ENCODE measurements at places on chromosomes 7 and 10. TPM values are rescaled to one million over a fixed set of nuclear protein-coding genes. Genes with fewer than 3 reads are reported as not detected.

The DPCD gene
- 87.6 TPM for total RNA-seq

DNA sequence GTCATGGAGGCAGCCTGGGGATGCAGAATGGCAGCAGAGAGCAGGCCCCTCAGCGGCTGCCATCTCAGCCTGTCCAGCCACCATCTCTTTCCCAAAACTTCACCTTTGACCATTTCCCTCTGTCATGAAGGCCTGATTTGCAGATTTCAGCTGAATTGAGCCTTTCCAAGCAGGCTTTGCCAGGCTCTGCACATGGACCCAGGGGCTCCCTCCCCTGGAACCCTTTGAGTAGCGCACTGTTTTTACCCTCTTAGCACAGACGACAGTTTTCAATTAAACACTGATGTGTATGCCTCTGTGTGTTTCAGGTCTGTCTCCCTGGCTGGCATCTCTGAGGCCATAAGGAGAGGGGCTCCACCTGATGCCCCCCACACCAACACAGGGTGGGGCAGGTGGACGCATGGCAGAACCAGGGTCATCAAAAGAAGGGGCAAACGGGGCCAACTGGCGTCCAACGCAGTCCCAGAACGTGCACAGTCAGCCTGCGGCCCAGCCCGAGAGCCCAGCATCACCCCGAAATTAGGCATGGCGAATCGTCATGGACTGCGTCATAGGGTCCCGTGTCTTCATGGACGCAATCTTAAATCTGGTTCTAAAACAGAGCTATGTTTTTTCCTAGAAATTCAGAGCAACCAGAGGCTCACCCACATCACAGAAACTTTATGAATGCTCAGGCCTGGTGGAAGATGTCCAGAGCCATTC lies 185.0 kb upstream of the TCERG1L start:
- no peak for DNase-seq

GRCh38 chr7:93044147-93044810 lies 73.5 kb downstream of the SAMD9 start:
- DNase-seq = no peak

DNA sequence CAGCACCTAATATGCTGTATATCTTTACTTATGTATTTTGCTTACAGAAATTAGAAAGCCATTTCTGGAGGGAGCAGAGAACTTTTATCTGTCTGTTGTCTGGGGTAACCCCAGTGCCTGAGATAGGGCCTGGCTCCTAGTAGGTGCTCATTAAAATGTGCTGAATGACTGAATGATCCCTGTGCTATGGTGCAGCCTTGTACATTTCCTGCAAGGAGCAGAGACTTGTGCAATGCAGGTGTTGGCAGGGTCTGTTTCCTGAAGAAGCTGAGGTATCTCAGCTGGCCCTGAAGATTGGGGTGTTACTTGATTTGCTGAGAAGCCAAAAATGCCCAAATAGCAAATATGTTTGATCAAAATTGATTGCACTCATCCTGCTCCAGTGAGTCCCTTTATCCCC lies 65.5 kb downstream of the RAMP3 start:
- no peak for DNase-seq

DNA sequence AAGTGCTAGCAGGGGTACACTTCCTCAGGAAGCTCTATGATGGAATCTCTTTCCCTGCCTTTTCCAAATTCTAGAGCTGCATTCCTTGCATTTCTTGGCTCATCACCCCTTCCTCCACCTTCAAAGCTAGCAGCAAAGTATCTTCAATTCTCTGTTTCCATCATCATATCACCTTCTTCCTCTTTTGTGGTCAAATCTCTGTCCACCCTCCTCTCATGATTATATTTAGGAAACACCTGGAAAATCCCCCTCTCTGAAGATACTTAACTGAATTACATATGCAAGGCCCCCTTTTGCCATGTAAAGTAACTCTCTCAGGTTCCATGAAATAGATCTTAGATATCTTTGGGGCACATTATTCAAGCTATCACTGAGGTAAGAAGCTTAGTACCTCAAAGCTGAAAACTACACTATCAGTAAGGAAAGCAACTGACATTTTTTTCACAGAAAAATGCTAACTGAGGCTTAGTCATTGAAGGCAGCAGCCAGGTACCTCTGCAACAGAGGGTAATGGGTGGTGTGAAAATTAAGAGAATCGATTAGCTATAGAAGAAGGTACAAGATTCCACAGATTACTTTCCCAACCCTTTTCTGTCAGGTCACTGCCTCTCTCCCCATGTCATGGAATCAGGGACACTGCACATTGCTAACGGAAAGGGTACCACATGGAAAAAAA lies 197.3 kb downstream of the MACC1 start:
- DNase-seq = no peak

GRCh38 chr7:24721481-24722001 lies 35.7 kb downstream of the GSDME start:
- peak; percentile 11 for DNase-seq

DNA sequence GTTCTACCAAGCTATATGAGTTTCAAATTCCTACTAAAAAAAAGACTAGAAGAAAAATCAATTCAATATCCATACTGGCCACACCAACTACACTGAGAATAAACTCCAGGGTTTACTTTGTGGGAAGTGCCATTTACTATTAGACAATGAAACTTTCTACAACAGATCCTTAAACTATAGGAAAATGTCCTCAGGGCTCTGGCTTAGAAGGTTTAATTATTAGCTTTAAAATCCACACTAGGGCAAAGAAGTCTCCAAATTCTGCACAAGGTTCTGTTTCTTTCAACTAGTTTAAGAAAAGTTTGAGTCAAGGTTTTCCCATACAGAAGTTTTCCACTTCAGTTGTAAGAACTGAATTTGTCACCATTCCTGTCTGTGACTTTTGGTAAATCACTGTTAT lies 231.7 kb upstream of the CCDC6 start:
- DNase-seq = no peak

DNA sequence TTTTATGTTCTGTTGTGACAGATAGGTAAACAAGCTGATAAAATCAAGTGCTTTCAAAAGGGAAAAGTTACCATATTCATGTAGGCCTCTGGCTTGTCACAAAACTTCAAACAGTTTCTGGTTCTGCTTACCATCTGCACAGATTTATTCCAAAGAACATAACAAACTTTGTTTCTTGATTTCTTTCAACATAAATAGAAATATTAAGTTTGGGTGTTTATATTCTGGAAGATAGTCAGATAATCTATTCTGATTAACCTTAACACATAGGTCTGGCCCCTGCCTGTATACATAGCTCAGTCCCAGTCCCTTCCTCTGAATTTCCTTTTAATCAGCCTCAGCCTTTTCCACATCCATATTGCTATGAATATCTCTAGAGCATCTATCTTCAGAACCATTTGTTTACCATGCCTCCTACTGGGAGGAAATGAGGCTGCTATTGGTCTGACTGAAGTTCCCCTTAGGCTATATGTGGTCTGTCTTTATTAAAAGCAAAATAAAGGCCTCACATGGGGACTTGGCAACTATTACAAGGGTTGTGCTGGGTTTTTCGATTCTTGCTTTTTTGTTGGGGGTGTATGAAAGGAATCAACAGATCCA lies 319.0 kb downstream of the HPSE2 start:
- DNase-seq = no peak
